ENCODE measurements at places on chromosomes 4 and X.

GRCh38 chr4:122663814-122664610 lies 43.1 kb upstream of the IL21 start:
- no peak for DNase-seq

GRCh38 chr4:46329118-46329976 lies 60.6 kb downstream of the GABRA2 start:
- DNase-seq, result no peak

DNA sequence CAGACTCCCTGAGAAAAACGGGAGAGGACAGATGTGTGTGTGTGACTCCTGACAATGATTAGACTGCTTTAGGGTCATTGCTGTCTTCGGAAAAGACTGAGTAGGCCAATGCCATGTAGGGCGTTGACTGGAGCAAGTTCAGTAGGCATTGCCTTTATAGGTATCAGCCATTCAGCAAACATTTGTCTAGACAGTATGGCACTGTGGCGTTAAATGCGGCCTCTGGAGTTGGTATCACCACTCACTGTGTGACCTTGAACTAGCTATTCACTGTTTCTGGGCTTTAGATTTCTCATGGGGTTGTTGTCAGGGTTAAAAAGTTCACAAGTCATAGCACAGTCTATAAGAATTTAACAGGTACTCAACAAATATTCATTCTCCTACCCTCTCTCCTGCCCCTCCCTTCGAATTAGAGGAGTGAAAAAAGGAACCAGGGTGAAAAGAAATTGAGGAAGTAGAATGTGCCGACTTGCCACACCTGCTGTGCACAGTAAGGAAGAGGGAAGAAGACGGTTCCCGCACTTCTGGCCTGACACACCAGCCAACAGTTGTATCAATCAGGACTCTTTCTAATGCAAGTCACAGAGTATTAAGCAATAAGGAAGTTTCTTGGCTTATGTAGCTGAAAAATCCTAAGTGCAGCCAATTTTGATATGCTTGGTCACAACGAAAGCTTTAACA lies 83.2 kb upstream of the PLAC8 start:
- peak; percentile 84 for DNase-seq

- DNase-seq, result no peak
These were observed 24.7 kb upstream of the SOD3 start for GRCh38 chr4:24770667-24771066.
